Activated CD8-positive, alpha-beta memory T cell treated with anti-CD3 and anti-CD28 coated beads for 48 hours (primary cell): ENCODE measurements at places on chromosomes 11 and 22.

GRCh38 chr11:126800009-126800408 is 200.6 kb downstream of the KIRREL3 start:
- DNase-seq: no peak

DNA sequence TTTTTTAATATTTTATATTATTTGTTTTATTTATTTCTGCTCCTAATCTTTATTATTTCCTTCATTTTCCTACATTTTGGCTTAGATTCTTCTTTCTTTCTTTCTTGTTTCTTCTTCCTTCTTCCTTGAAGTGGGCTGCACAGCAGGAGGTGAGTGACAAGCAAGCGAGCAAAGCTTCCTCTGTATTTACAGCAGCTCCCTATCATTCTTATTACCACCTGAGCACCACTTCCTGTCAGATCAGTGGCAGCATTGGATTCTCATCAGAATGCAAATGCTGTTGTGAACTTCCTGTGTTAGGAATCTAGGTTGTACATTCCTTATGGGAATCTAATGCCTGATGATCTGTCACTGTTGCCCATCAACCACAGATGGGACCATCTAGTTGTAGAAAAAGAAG is 784.9 kb upstream of the LUZP2 start:
- DNase-seq: no peak

DNA sequence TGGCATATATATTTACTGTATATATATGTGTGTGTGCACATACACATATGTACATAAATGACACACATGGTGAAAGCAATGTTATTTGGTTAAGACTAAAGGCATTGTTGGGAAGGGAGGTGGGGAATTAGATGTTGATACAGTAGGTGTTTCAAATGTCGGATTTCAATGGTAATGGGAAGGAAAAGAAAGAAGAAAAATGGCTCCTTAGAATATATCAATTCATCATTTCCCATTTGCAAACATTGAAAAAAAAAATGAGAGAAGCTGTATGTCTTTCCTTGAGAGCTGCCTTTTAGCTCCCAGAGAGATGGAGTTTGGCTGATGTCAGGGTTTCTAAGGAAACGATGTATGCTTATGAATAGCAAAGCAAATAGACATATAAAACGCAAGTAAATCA is 33.4 kb upstream of the ATXN10 start:
- no peak for DNase-seq

- no peak for DNase-seq
These were observed 28.4 kb upstream of the IZUMO1R start for GRCh38 chr11:94275961-94276360.

DNA sequence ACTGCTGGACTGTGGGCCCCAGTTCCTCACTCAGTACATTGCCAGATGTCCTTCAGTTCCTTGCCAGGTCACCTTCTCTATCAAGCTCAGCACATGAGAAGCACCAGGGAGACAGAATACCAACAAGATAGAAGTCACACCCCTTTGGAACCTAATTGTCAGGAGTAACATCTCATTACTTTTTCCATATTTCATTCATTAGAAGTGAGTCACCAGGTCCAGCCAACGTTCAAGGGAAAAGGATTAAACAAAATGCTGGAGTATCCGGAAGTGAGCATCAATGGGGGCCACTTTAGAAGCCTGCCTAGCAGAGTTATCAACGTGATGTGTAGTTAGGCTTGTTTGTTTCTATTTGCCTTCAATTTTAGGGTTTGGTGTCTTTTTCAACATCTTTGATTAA is 569.3 kb downstream of the MIAT start:
- no peak for DNase-seq

DNA sequence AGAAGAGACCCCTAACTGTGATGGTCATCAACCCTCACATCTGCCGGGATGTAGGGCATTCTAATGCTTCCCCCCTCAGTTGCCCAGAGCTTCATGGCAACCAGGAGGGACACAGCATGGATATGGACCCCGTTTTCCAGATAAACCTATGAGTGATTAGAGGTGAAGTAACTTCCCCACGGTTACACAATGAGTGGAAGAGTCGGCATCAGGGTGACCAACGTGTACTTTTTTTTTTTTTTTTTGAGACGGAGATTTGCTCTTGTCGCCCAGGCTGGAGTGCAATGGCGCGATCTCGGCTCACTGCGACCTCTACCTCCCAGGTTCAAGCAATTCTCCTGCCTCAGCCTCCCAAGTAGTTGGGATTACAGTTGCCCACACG is 25.0 kb downstream of the TXN2 start:
- no peak for DNase-seq

DNA sequence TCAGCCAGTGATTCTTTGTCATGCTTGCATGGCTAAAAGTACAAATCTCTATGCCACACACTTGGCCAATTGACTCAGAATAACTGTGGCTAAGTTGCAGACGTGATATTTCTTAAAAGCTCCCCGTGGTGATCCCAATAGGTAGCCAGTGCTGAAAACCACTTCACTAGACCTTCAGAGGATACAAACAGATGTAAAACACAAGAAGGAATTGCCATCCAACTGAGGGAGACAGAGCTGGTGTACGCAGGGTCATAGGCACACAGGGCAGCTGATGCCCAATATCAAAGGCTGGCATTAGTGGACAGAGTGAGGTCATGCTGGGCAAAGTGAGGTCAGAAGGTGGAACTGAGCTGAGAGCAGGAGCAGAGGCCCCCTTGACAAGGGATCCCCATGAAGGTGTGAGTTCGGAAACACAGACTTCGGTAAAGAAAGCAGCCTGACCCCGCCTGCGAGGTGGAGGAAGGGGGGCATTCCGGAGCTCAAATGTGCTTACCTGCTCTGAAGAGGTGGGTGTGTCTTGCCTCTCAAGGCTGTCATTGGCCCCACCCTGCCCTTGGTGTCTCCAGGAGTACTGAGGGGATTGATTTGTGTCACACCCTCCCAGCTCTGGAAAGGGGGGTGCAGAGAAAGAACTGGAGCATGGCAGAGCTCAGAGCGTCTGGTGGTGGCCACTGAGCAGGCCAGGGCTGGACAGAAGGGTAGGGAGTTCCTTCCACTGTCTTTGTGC is 344.9 kb upstream of the B3GAT1 start:
- no peak for DNase-seq

- DNase-seq: peak; percentile 100
These were observed 271 bp downstream of the FKBP2 start for GRCh38 chr11:64241241-64241490.

DNA sequence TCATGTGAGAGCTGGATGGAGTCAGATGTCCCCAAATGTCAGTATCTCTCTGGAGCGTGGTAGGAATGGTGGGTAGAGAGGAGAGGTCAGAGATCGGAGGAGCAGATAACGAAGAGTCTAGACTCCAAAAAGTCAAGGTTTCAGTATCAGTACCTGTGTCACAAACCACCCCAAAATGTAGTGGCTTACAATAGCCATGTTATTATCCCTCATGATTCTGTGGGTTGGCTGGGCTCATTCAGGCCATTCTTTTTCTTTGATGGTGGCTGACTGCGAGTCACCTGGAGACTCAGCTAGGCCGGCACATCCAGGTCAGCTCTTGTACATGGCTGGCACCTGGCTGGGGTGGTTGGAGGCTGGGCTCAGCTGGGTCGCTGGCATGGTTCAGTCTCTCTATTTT is 7.3 kb upstream of the SSTR3 start:
- DNase-seq: no peak

- no peak for DNase-seq
These were observed 22.2 kb upstream of the PICK1 start for GRCh38 chr22:38034884-38035529.

DNA sequence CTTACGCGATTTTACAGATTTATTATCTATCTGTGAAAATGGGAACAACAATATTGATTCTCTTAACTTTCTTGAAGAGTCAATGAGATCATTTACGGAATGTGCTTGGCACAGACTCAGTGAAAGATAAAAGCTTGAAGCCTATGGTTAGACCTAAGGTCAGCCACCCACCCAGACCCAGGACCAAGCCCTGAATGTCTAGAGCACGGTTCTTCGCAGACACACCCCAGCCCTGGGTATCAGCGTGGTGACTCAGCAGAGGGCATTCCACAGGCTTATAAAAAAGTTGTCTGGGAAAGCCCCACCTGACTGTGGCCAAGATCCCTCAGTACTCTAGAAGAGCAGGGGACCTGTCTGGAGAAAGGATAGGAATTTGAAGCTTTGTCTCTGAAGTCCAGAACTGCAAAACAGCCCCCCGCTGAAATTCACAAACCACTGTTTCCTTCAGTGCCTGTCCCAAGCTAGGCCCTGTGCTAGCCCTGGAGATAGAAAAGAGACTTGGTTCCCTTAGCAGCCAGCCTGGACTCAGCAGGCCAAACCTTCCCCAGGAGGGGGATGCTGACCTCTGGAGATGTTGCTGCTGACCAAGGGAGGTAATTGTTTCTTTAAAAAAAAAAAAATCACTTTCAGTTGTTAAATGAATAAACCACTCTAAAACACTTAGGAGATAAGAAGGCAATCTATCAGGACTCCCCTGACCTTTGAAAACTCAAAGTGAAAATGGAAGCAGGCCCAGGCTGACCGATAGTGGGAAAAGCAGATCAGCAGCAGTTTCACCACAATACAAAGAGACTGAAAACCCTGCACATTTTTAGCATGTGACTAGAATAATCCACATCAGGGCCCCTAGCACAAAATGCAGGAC is 114.0 kb downstream of the ABTB2 start:
- DNase-seq: no peak

DNA sequence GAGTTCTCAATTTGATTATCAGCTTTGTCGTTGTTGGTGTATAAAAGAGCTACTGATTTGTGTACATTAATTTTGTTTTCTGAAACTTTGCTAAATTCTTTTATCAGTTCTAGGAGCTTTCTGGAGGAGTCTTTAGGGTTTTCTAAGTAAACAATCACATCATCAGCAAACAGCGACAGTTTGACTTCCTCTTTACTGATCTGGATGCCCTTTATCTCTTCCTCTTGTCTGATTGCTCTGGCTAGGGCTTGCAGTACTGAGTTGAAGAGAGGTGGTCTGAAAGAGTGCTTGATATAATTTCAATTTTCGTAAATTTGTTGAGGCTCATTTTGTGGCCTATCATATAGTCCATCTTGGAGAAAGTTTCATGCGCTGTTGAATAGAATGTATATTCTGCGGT is 213.0 kb downstream of the DLG2 start:
- DNase-seq: no peak

- DNase-seq: no peak
These were observed 127.9 kb downstream of the WT1 start for GRCh38 chr11:32307471-32307870.

DNA sequence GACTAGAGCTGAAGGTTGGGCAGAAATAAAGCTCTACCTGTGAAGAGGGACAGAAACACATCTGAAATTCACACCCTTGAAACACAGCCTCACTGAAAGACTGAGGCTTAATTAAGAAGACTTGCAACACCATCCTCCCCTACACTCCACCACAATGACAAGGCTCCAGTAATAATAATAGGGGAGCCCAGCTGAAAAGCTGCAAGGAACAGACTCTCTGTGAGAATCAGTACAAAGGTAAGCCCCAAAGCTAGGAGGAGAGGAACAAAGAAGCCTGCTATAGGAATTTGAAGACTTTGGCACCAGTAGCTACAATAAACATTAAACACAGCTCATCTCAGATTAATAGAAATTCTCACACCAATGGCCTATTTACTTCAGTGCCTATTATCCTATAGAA is 176.9 kb downstream of the FAT3 start:
- no peak for DNase-seq

DNA sequence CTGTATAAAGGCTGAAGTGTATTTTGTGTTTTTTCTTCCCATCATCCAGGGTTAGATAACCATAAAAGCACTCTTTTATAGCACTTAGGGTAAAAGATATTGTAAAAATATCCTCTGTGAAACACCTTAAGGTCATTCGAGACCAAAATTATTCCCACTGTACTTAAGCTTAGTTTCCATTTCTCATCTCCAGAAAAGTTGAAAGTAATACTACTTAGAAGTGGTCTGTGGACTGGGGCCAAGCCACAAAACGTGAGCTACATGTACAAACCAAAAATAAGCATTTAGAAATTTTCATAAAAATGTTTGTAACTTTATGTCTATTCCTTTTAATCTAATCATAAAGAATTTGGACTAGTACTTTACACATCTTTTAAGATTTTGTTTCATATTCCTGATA is 142.0 kb upstream of the NTM start:
- no peak for DNase-seq

- no peak for DNase-seq
These were observed 119.4 kb downstream of the GALNT18 start for GRCh38 chr11:11502263-11502861.

DNA sequence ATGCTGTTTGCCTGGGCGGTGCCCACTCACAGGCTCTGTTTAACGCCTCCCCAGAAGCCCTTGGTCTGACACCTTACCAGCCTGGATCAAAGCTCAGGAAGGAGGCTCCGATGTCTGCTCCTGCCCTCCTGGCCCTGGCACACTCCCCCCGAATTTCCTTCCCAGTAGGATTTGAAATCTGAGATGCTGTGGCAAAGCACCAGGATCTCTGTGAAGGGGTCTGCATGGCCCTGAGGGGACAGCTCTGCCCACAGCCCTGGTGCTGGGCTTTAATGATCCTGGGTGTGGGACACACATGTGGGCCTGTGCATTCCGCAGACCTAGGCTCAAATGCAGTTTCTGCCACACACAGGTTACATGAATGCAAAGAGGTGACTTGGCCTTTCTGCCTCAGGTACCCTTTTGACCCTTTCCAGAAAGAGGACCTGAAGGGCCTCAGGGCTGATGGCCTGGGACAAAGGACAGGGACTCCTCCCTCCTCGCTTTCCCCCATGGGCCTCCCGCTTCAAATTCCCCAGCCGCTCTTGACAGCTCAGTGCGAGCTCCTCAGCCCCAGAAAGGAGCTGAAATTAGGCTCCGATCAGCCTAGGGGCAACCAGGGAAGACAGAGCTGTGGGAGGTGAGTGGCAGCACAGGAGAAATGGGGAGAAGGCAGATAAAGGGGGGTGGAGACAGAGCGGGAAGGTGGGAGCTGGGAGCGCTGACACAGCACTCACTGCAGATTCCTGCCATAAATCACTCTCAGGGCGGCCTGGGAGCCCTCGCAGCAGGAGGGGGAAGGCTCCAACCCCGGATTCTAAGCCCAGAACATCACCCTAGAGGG is 41.3 kb downstream of the TRIM29 start:
- no peak for DNase-seq

DNA sequence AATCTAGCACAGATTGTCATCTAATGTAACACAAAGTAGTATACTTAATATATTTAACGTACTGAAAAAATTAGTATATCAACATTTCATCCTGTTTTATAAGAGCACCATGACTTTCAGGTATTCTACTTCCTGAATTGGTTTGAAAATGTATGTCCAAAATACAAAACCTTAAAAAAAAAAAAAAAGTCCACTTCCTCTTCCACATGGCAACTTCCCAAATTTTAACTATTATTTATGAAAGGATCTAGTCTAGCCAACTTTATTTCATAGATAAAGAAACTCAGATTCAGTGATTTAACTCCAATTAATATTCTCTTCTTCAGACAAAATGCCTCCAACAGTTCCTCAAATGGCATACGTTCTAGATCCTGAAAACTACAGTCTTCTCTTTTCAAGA is 44.0 kb downstream of the PIK3C2A start:
- DNase-seq: no peak

- DNase-seq: no peak
These were observed 26.1 kb downstream of the CD82 start for GRCh38 chr11:44591557-44591956.

- no peak for DNase-seq
These were observed 155.3 kb downstream of the MIAT start for GRCh38 chr22:26812731-26813130.
